ENCODE measurements at places on chromosomes 11 and 22. TPM values are rescaled to one million over a fixed set of nuclear protein-coding genes. Genes with fewer than 3 reads are reported as not detected.

Gene UPK2
- 0.92 TPM for total RNA-seq

Gene POTEH
- not detected for total RNA-seq

Gene NXPE1
- not detected for total RNA-seq

Gene CPT1B
- total RNA-seq = 18.4 TPM
